ENCODE measurements at places on chromosomes 2 and 18.

GRCh38 chr2:237996021-237996593 lies 29.3 kb downstream of the UBE2F start:
- peak; percentile 43 for DNase-seq

GRCh38 chr2:145802133-145802532 lies 1282.2 kb upstream of the ZEB2 start:
- DNase-seq: no peak

DNA sequence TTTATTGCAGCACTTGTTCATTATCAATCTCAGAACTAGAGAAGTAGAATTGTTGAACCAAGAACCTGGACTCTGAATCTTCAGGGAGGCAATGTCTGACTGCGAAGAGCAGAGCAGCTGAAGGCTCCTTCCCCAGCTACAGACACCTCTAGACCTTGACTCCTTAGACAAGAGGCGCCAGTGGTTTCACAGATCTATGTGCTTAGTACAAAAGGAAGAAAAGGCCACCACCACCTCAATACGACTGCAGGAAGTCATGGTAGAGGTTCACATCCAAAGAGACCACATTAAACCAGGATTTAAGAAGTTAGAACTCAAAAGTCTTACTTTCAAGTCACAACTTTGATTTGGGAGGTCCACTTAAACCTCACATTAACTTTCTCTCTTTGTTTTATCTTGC lies 158.1 kb upstream of the VRK2 start:
- DNase-seq: peak; percentile 4

- DNase-seq: no peak
Measured at GRCh38 chr18:58387716-58388115, 241.2 kb downstream of the ALPK2 start.

GRCh38 chr2:226730481-226730880 lies 69.1 kb downstream of the IRS1 start:
- peak; percentile 34 for DNase-seq

GRCh38 chr2:129299756-129300155 lies 679.7 kb upstream of the RAB6C start:
- DNase-seq: no peak

DNA sequence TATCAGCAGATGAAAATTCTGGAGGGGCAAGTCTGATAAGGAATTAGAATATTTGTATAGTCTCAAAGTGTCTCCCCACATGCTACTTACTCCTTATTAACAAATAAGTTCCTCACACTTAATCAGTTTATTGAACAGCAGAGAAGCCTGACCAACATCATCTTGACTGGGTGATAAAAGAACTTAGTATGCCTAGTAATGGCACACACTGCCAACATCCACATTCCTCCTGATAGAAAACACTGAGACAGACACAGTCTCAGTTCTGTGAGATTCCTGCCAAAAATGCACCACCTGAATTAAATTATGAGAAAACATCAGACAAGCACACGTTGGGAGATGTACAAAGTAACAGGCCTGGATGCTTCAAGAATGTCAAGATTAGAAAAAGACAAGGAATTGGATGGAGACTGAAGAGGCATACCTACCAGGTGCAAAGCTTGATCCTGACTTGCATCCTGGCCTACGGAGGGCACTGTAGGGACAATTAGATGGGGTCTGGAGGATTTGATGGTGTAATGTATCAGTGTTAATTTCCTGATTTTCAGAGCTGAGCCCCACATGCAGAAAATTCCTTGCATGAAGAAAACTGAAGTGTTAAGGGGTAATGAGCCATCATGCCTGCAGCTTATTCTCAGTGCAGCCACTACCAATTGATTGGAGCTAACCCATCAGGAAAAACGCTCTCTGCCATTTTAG lies 200.4 kb upstream of the SH3BP4 start:
- peak; percentile 5 for DNase-seq

DNA sequence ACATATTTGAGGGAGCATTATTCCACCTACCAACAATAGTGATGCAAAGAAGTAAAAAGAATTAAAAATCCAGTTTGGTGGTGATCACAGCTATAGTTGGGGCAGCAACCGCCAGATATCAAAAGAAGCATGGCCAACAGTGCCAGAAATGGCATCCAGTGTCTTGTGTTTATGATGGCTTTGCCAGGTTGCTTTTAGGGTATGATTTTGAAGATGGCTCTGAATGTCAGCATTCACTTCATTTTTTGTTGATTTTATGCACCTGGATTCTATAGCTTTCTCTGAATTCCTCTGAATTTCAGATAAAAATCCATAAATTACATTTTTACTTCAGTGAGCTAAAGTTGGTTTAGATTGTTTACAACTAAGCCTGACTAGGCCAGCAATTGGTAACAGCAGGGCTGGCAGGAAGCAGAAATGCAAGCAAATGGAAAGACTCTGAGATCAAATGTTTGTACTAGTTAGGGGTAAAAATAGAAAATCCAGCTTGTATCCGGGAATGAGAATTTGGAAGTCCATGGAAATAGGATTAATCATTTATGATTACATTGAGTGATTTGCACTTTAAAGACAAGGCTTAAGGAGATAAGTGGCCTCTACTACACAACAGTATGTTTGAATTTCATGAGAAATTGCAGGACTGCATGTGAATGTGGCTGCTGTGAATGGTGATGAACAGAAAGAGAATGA lies 40.4 kb downstream of the COL3A1 start:
- DNase-seq: peak; percentile 24

DNA sequence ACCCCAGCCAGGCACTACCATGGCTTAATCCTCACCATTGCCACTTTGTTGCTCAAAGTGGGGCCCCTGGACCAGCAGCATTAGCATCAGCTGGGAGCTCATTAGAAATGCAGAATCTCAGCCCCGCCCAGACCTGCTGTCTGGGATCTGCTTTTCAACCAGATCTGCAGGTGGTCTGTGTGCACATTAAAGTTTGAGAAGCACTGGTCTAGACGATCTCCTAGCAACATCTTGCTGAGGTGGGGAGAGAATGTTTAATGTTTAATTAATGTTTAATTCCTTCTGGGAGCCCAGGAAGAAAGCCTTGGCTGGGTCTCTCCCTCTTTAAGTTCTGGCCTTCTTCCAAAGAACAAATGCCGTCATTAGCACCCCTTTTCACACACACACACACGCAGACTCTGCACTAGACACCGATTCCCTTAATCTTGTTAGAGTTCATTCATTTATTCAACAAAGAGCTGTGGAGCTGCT lies 53.7 kb downstream of the EDAR start:
- peak; percentile 97 for DNase-seq

DNA sequence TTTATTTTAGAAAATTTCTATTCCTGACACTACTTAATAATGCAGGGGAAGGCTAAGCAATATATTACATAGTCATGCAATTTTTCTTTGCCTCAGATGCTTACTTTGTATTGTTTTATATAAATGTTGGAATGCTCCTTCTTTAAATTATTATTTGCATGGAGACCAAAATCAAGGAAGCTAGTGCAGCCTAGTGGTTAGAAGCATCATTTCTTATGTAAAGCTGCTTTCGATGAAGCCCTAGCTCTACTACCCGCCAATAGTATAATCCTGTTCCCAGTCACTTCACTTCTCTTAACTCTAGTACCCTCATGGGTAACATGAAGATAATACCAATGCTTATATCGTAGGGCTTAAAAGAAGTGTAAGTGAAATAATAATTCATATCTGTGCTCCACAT lies 198.9 kb downstream of the LRATD1 start:
- DNase-seq: peak; percentile 22

GRCh38 chr2:109331081-109331480 lies 202.1 kb downstream of the SH3RF3 start:
- no peak for DNase-seq

DNA sequence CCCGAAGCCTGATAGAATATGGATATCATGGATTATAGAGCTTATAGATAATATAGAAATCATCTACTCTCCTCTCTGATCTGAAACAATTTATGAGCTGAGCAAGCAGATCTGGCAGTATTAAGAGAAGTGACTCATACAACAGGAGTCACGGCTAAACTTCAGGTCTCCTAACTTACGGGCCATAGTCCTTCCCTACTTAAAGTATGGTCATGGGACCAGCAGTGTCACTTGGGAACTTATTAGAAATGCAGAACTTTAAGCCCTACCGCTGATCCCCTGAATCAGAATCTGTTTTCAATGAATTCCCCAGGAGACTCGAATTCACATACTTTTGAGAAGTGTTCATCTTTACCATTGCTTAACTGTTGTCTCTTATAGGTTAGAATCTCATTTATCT lies 195.7 kb upstream of the FANCL start:
- no peak for DNase-seq

GRCh38 chr2:63743982-63744966 lies 97.4 kb upstream of the UGP2 start:
- DNase-seq: peak; percentile 67

GRCh38 chr2:233600386-233600785 lies 17.0 kb upstream of the UGT1A8 start:
- no peak for DNase-seq

DNA sequence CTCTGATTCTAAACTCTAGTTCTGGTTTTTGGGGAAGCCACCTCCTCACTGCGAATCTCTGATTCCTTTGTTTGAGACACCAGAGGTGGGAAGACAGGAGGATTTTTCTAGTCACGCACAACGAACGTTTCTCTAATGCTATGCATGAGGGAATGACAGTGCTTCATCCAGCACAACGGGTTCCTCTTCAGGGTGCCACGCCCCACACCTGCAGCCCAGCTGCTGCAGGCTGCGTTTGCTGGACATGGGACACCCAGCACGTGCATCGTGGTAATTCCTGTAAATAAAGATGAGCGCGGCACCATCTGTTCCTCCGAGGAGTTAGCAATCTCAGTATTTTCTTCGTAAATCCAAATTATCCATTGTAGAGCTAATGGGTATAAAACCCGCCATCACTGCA lies 37.5 kb upstream of the TPO start:
- peak; percentile 23 for DNase-seq

DNA sequence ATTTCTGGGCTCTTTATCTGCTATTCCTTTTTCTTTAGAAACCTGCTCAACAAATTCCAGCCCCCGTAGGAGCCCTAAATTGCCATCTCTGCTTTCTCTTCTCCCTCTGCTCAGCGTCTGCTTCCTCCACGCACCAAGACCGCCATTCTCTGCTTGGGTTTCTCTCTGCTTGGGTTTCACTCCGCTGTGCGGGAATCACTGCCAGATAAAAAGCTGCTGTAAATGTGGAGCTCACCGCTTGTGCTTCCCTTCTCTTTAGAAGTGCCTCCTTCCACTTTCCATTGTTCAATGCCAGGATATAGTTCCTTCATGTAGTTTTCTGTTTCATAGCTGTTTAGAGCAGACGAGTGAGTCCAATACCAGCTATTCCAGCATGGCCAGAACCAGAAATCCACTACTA lies 45.9 kb downstream of the TMEM237 start:
- DNase-seq: no peak

GRCh38 chr2:228786901-228787300 lies 484.2 kb downstream of the PID1 start:
- no peak for DNase-seq

- no peak for DNase-seq
Measured at GRCh38 chr2:102046135-102046986, 54.6 kb downstream of the IL1R2 start.

DNA sequence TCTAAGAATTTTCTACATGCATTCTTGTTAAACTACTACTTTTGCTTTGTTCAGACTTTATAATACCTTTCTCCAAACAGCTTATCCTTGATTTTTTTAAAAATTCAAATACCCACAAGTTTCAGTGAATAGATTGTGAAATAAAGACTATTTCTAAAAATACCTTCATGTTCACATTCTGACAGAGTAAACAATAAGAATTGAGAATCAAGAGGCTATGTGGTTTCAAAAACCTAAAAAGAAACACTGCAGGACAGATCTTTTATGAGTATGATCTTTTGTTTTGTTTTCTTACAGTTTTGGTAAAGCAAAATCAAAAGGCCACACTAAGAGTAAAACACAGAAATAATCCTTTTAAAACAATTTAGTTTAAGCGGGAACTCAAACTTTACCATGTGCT lies 21.2 kb downstream of the ALS2 start:
- no peak for DNase-seq

- DNase-seq: no peak
Measured at GRCh38 chr18:77210249-77210648, 39.4 kb upstream of the GALR1 start.

DNA sequence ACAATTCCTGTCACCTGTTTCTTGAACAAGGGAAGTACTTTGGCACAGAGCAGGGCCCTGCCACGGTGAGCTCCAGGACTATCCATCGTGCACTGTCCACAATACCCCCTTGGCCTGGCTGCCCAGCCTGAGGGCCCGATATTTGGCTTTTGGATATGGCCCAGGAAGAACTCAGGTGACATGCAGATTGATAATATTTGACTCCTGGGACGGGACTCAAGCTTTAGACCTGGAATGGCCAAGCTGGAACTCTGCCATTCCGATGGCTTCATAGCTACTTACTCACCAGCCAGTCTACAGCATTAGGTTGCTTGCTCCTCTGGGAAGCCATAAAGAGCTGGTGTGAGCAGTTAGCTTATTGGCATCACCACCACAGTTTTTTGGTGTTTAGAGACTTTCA lies 26.6 kb downstream of the EML6 start:
- no peak for DNase-seq

- peak; percentile 58 for DNase-seq
Measured at GRCh38 chr2:177929662-177930522, 142.7 kb downstream of the PDE11A start.

DNA sequence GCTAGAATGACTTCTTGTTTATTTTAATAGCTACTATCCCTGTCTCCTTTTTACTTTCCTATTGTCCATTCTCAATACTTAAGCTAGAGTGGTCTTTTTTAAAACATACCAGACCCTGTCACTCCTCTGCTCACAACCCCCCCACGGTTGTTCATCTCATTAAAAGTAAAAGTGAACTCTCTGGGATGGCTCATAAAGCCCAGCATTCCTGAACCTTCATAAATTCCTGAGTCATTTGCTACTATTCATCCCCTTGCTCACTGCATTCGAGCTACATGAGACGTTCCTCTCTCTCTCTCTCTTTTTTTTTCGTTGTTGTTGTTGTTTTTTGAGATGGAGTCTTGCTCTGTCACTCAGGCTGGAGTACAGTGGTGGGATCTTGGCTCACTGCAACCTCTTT lies 148.7 kb upstream of the DSEL start:
- peak; percentile 12 for DNase-seq

GRCh38 chr18:36187826-36188721 lies 777 bp downstream of the MOCOS start:
- peak; percentile 35 for DNase-seq

DNA sequence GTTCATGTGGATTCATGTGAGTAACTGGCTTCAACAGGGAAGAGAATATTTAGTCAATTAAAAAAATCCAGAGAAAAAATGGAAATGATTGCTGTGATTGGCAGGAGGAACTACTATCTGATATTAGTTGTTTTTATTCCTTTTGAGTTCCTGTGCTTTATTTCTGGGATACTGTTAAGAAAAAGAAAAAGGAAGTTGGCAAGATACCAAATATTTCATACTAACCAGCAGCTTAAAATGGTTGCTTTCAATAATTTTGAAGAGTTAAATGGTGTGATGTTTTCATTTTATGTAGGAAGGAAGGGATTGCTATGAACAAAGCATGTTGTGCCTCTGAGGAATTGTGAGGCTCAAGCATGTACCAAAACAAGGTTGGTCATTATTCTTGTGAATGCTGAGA lies 8.1 kb upstream of the MTX2 start:
- DNase-seq: no peak

- no peak for DNase-seq
Measured at GRCh38 chr2:196201229-196202009, 30.0 kb upstream of the STK17B start.

Measured in NCI-H82 (cell line).